ENCODE measurements at places on chromosomes 6 and 20.

- no peak for DNase-seq
Observed at GRCh38 chr6:127406122-127406521, 53.1 kb downstream of the KIAA0408 start.

DNA sequence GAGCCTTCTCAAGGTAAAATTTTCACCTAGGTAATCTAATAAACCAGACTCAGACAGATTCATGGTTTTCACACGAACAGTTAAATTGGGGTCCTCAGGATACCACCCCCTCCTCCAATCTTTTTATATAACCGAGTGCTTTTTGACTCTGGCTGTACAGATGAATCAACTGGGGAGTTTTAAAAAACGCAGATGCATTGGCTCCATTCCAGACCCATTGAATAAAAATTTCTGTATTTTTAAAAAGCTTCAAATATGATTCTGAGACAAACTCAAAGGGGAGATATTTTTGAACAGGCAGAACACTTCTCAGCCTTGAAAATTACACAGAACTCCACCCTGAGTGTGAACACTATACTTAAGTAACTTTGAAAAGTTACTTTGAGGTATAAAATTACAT is 7.2 kb downstream of the UTRN start:
- no peak for DNase-seq

GRCh38 chr6:122151066-122151465 is 248.4 kb upstream of the HSF2 start:
- DNase-seq, result no peak

DNA sequence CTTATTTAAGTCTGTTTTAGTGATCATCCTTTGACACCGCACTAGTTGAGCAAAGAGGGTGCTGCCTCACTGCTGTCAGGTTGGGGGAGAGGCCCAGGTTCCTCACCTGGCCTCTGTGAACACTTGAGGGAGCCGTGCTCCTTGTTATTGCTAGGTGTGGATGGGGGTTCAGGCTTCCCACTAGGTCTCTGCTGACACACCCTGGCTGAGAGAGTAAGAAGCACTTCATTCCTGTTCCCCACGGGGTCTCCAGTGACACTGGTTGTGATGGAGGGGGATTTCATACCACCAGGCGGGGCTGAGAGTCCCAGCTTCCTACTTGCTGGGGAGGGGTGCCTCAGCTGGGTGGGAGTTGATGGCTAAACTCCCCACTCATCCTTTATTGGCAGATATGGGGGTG is 11.1 kb upstream of the NOTCH4 start:
- no peak for DNase-seq

DNA sequence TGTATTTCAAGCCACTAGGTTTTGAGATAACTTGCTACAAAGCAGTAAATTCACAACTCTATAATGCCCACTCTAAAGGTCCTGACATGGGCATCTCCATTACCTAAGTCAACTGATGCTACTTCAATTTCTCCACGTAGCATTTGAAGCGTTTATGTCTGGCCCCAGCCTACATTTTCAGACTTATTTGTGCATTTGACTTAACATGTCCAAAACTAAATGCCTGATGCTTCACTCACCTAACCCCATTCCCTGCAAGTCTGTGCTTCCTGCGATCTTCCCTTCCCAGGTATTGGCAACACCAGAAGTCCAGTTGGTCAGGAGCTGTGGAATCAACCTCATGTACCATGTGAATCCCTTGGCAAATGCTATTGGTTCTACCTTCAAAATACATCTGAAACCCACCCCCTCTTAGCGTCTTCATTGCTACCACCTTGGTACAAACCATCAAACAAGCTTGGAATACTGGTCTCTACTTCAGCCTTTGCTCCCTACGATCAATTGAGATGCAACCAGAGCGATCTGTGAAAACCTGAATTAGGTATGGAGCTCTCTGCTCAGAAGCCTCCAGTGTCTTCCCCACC is 12.8 kb upstream of the ZNFX1 start:
- DNase-seq, result no peak

GRCh38 chr6:143745166-143746133 is 67.7 kb downstream of the PHACTR2 start:
- DNase-seq, result peak; percentile 37

DNA sequence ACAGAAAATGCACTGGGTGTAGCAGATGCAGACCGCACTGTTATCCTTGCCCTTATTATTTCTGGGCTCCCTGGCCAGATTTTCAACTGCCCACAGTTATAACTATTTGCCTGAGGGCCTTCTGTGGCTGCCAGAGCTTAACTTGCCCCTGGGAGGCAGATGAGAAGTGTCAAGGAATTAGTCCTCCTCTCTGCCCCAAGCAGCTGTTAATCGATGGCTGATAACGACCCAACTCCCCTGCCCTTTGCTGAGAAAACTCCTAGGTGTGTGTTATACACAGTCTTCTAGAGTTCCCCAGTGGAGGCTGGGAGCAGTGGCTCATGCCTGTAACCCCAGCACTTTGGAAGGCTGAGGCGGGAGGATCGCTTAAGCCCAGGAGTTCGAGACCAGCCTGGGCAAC is 44.4 kb upstream of the SHLD1 start:
- DNase-seq, result no peak

DNA sequence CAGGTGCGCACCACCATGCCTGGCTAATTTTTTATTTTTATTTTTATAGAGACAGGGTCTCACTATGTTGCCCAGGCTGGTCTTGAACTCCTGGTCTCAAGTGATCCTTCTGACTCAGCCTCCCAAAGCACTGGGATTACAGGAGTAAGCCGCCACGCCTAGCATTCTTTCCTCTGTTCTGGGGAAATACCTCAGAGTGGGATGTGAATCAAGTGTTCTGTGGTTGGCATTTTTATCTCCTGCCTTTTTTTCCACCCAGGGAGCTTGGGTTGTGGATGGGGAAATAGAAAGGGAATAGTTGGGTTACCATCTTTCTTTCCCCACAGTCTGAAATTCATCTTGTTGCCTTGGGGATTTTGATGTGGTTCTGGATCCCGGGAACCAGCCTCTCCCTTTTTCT is 24.1 kb downstream of the TFAP2C start:
- DNase-seq, result no peak

DNA sequence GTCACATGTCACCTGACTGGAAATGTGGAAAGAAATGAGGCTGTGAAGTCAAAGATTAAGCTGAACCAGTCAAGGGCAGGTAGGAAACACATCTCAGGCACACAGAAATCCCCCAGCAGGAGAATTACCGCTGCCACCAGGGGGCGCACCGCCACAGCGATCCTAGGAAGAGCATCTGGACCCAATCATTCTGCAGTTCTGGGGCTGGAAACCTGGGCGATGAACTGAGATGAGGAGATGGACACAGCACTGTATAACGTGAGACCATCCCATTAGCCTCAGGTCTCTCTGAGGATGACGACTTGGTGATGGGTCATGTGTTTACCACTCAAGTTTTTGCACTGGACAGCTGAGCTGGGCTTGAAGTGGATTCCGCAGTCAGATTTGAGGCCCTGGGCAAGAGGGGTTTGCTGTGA is 6.5 kb upstream of the SLC24A3 start:
- DNase-seq, result peak; percentile 17

GRCh38 chr20:38405132-38405531 is 30.0 kb downstream of the SNHG17 start:
- DNase-seq, result no peak

DNA sequence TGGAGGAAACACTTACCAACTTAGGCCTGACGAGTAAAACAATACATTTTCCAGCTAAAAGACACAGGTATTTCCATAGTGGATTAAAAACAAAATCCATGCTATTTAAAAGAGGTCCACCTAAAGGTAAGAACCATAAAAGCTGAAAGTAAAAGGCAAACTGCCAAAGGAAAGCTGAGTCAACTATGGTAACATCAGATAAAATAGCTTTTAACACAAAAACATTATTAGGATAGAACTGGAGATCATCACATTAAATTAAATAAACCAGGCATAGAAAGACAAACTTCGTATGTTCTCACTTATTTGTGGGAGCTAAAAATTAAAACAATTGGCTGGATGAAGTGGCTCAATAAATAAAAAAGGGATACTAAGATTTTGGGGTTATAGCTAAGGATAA is 166.8 kb upstream of the SLC22A16 start:
- DNase-seq, result no peak

GRCh38 chr20:17644451-17644850 is 37.6 kb downstream of the RRBP1 start:
- DNase-seq, result no peak

GRCh38 chr20:20204256-20204655 is 151.9 kb downstream of the CFAP61 start:
- peak; percentile 64 for DNase-seq

DNA sequence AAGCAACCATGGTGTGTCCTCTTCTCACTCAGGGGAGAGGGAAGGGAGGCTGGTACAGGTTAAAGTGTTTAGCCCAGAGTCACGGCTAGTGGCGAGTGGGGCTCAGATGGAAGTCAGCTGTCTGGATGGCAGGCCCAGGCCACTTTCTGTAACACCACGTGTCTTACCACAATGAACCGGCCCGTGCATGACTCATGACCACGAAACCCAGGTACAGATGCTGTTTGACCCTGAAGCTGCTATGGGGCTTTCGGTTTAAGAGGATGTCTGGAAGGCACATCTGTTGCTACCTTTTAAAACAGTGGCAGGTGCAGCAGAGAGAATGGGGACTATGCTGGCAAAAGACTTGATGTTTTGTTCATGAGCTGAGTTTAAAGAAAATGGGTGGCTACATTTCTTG is 36.5 kb upstream of the MPC1 start:
- DNase-seq, result no peak

- DNase-seq, result no peak
Observed at GRCh38 chr20:57698116-57698866, 11.5 kb downstream of the PMEPA1 start.

DNA sequence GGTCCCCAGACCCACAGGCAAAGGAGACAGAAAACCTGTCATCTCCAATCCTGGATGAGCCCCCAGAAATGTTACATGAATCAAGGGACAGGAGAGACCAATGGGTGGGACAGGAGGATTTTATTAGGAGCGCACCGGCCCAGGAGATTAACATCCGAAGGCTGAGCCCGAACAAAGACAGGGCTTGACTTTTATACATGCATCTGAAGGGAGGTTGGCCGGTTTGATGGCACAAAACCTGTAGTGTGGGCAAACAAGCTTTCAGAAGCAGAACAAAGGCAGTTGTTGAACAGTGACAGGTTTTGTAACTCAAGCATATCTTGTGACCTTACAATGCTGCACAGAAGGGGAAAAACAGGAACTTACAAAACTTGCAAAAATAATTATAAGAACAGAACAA is 83.9 kb upstream of the GPR6 start:
- DNase-seq, result no peak

DNA sequence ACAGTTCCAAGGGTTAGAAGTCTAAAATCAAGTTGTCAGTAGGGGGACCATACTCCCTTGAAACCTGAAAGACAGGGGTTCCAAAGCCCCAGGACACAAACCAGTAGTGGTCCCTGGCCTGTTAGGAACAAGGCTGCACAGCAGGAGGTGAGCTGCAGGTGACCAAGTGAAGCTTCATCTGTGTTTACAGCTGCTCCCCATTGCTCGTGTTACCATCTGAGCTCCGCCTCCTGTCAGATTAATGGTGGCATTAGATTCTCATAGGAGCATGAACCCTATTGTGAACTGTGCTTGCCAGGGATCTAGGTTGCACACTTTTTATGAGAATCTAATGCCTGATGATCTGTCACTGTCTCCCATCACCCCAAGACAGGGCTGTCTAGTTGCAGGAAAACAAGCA is 25.3 kb upstream of the SIM1 start:
- no peak for DNase-seq

DNA sequence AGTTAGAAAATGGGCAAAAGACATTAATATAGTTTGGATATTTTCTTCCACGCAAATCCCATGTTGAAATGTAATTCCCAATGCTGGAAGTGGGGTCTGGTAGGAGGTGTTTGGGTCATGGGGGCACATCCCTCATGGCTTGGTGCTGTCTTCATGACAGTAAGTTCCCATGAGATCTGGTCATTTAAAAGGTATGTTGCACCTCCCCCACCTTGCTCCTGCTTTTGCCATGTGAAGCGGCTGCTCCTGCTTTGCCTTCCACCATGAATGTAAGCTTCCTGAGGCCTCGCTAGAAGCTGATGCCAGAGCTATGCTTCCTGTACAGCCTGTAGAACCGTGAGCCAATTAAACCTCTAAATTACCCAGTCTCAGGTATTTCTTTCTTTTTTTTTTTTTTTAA is 16.3 kb upstream of the TMEM14A start:
- DNase-seq, result no peak

DNA sequence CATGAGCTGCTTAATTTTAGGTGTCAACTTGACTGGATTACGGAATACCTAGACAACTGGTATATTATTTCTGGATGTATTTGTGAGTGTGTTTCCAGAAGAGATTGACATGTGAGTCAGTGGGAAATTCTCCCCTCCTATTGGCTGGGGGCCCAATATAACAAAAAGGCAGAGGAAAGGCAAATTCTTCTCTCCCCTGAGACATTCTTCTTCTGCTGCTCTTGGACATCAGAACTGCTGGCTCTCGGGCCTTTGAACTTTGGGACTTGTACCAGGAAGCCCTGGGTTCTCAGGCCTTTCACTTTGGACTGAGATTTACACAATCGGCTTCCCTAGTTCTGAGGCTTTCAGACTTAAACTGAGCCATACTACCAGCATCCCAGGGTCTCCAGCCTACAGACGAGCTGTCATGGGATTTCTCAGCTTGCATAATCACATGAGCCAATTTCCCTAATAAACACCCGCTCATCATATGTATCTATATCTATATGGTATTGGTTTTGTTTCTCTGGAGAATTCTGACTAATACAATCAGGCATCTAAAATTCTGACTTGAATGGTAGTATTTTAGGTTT is 7.6 kb upstream of the BTN3A3 start:
- DNase-seq, result no peak

- no peak for DNase-seq
Observed at GRCh38 chr6:123648020-123648580, 11.3 kb upstream of the TRDN start.

- DNase-seq, result no peak
Observed at GRCh38 chr6:104957301-104958177, 632 bp downstream of the LIN28B start.

- DNase-seq, result no peak
Observed at GRCh38 chr6:16623731-16624130, 137.5 kb downstream of the ATXN1 start.

DNA sequence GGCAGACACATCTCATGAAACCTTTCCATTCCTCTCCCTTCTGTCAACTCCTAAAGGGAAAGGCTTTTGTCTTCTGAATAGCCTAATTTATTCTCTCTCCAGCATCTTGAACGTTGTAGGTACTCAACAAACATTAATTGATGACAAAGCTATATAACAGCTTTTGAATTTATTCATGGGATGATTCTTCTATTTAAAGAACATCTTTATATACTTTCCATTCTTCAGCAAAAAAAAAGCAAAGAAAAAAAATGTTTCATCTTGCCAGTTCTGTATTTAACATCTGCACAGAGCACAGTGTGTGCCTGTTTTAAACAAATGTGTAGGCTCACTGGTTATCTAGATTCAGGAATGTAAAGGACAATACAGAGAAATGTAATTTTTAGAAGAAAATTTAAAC is 648.7 kb downstream of the KIF16B start:
- no peak for DNase-seq

Data from NCI-H187 (cell line).